ENCODE measurements at places on chromosomes 2 and 18.

DNA sequence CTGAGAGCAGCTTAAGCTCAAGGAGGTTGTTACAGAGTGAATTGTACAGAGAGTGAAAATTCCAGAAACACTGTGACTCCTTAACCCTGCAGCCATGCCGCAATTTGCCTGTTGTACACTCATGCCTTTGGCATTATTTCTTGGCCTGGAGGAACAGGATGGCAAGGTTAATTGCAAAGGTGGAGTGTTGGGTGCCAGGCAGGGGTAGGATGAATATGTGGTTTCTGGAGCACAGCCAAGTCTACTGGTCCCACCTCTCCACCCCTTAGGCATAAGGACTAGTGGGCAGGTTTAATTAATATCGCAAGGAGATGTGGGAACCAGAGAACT is 250.2 kb downstream of the LRRTM1 start:
- no peaks in the 10 kb centered on the region for H3K27me3 ChIP-seq
- no peaks in the 10 kb centered on the region for H3K4me1 ChIP-seq
- no peak overlapping the region for H3K27ac ChIP-seq
- H3K36me3 ChIP-seq: no peaks in the 10 kb centered on the region
- H3K4me3 ChIP-seq: no peak overlapping the region
- no peak for DNase-seq

DNA sequence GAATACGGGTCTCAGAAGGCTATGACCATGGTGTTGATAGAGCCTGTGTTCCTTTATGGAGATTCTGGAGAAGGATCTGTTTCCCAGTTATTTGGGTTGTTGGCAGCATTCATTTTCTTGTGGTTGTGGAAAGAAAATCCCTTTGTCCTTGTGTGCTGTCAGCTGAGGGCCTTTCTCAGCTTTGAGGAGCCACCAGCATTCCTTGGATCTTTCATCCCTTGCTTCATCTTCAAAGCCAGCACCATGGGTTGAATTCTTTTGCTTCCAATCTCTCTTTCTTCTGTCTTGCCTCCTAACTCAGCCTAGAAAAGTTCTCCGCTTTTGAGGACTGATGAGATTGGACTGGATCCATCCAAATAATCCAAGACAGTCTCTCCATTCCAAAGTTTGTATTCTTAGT is 103.2 kb upstream of the MMADHC start:
- no peak for DNase-seq
- no peaks in the 10 kb centered on the region for H3K4me1 ChIP-seq
- no peaks in the 10 kb centered on the region for H3K36me3 ChIP-seq
- H3K27me3 ChIP-seq: no peaks in the 10 kb centered on the region
- H3K4me3 ChIP-seq: no peak overlapping the region

DNA sequence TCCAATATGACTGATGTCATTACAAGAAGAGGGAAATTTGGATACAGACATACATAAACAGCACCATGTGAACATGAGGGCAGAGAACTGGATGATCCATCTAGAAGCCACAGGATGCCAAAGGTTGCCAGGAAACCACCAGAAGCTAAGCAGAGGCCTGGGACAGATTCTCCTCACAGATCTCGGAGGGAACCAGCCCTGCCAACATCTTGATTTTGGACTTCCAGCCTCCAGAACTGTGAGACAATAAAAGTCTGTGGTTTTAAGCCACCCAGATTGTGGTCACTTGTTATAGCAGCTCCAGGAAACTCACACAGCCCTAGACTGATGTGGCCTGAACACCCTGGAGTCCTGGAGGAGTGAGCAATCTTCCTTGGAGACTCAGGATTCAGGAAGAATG is 351.6 kb downstream of the EIPR1 start:
- peaks cover 5% of the 10 kb centered on the region for H3K27me3 ChIP-seq
- no peak overlapping the region for H3K27ac ChIP-seq
- H3K4me3 ChIP-seq: no peak overlapping the region
- no peak for DNase-seq

- H3K36me3 ChIP-seq: no peaks in the 10 kb centered on the region
- H3K27ac ChIP-seq: no peak overlapping the region
- DNase-seq: no peak
Measured at GRCh38 chr18:36492604-36493329, 195.3 kb downstream of the FHOD3 start.

GRCh38 chr2:29878898-29879297 is 42.5 kb downstream of the ALK start:
- no peaks in the 10 kb centered on the region for H3K36me3 ChIP-seq
- H3K27me3 ChIP-seq: peaks cover 16% of the 10 kb centered on the region
- no peak for DNase-seq
- no peak overlapping the region for H3K4me3 ChIP-seq
- H3K27ac ChIP-seq: no peak overlapping the region

- DNase-seq: no peak
- H3K27ac ChIP-seq: no peak overlapping the region
- no peaks in the 10 kb centered on the region for H3K4me1 ChIP-seq
Measured at GRCh38 chr18:34828093-34828492, 118.0 kb downstream of the DTNA start.

DNA sequence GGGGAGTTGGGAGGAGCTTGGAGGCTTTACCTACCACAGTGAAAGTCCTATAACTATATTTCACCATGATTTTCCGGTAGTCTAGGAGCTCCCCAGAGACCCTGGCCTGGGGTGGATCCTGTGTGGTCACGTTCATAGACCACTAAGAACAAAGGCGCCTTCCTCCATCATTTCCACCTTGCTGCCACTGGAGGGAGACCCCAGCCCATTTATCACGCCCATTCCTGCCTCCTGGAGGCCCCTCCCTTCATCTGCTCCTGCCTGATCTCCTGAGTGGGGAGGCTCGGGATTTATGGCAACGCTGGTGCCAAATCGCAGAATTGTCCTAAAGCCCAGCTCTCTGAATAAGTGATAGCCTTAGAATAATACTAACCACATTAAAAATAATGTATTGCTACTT is 507.6 kb upstream of the SPHKAP start:
- no peak overlapping the region for H3K4me3 ChIP-seq
- H3K27ac ChIP-seq: no peak overlapping the region
- no peak for DNase-seq
- H3K36me3 ChIP-seq: no peaks in the 10 kb centered on the region

DNA sequence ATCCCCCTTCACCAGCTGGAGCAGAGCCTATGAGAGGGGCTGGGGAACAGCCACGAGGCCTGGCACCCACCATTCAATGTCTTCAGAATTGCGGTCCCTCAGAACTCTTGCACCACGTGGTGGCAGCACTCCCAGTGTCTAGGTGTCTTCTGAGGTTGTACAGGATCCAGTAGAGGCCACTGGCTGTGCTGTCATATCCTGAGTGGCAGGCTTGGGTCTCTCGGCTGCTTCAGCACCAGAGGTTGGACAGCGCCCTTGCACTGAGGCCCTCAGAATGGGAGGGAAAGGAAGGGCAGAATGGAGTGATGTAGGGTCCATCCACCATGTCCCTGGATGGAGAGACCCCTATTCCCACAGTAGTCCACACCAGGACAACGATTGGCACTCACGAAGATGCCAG is 112.0 kb upstream of the TEKT4 start:
- H3K4me1 ChIP-seq: no peaks in the 10 kb centered on the region
- no peak overlapping the region for H3K27ac ChIP-seq
- H3K27me3 ChIP-seq: peaks cover 2% of the 10 kb centered on the region
- no peaks in the 10 kb centered on the region for H3K36me3 ChIP-seq
- no peak overlapping the region for H3K4me3 ChIP-seq
- no peak for DNase-seq

DNA sequence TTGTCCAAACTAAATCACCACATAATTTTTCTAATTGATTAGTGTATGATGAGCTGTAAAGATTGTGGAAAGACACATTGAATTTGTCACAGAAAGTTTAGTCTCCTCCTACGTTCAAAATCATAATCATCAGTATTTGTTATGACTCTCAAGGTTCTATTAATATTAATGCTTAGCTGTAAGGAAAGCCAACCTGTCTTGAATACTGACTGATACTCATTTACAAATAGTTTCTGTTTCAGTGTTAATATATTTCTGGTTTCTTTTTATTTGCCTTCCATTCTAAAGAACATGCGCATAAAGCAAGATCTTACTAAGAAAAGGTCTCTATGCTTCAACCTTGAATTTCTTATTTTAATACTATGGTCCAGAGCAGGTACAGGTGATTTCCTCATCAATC is 55.1 kb downstream of the CPS1 start:
- no peaks in the 10 kb centered on the region for H3K4me1 ChIP-seq
- no peak overlapping the region for H3K4me3 ChIP-seq
- H3K27ac ChIP-seq: no peak overlapping the region
- no peak for DNase-seq
- H3K27me3 ChIP-seq: peaks cover 3% of the 10 kb centered on the region

DNA sequence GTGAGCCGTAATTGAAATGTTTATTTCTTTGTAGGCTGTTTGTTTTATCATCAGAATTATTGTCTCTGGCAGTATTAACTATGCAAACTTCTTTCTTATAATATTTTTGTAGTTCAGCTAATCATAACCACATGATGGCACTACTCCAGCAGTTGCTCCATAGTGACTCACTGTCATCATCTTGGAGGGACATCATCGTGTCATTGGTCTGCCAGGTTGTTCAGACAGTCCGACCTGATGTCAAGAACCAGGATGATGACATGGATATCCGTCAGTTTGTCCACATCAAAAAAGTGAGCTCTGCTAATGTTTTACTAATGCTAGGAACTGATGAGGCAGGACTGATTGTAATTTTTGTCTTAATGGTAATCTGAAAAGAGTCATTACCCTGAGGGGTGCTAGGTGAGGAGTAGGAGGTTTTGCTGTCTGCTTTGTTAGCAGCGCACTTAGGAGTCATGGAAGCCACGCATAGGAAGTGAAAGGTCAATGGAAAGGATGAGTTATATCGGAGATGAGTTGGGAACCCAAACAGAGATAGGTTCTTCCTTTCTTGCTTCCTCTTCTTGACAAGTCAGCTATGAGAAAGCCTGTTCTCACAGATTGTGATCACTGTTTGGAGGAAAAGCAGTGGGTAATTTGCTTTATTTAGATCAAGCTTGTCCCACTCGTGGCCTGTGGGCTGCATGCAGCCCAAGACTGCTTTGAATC is 49.2 kb downstream of the PIKFYVE start:
- H3K4me3 ChIP-seq: peak overlapping the region; percentile 89
- H3K36me3 ChIP-seq: peaks cover 59% of the 10 kb centered on the region
- H3K27ac ChIP-seq: peak overlapping the region; percentile 93
- no peaks in the 10 kb centered on the region for H3K27me3 ChIP-seq
- H3K4me1 ChIP-seq: peaks cover 77% of the 10 kb centered on the region

DNA sequence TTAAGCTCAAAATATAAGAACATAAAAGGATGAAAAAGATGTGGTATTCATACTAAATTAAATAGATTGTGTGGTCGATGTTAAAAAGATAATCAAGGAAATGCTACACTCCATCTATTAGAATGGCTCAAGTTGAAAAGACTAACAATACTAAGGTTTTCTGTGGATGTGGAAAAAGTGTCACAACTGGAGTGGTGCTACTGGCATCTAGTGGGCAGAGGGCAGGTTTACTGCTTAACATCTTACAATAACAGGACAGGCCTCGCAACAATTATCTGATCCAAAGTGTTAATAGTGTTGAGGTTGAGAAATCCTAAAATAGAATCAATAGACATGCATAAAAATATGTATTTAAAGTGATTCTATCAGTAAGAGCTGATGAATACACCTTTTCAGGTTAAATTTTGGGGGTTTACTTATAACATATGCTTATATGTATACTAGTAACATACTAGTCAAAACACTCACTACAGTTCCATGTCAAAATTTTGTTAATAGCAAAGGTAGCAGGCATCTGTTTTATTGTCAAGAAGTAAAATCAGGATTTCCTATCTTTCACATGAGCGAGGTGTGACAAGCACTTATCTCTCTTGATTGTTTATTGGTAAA is 91.5 kb upstream of the TMEFF2 start:
- H3K27me3 ChIP-seq: no peaks in the 10 kb centered on the region
- no peak overlapping the region for H3K4me3 ChIP-seq
- no peak overlapping the region for H3K27ac ChIP-seq
- no peaks in the 10 kb centered on the region for H3K4me1 ChIP-seq
- no peak for DNase-seq

DNA sequence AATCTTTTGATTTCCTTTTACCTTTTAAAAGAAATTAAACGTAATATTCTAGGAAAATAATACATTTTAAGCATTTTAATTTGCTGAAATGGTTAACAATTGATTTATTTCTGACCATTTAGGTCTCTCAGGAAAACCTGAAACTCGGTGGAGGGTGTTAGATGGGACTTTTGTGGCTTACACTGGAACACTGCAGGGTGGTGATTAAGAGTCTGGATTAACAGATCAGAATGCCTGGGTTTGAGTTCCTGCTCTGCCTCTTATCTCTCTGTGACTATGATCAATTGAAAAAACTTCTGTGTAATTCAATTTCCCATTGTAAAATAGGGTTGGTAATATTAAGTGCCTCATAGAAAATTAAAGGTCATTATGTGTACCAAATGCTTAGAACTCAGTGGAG is 168.7 kb downstream of the UBE2E3 start:
- H3K36me3 ChIP-seq: no peaks in the 10 kb centered on the region
- DNase-seq: no peak
- H3K27me3 ChIP-seq: no peaks in the 10 kb centered on the region
- peaks cover 5% of the 10 kb centered on the region for H3K4me1 ChIP-seq
- H3K4me3 ChIP-seq: no peak overlapping the region

GRCh38 chr2:177670791-177671535 is 278.4 kb downstream of the AGPS start:
- DNase-seq: no peak
- no peak overlapping the region for H3K4me3 ChIP-seq
- peaks cover 3% of the 10 kb centered on the region for H3K27me3 ChIP-seq
- peak overlapping the region; percentile 67 for H3K27ac ChIP-seq
- H3K36me3 ChIP-seq: no peaks in the 10 kb centered on the region
- H3K4me1 ChIP-seq: peaks cover 8% of the 10 kb centered on the region

- no peaks in the 10 kb centered on the region for H3K27me3 ChIP-seq
- no peak overlapping the region for H3K4me3 ChIP-seq
- no peaks in the 10 kb centered on the region for H3K36me3 ChIP-seq
- DNase-seq: no peak
Measured at GRCh38 chr2:133733901-133734255, 165.6 kb upstream of the NCKAP5 start.

DNA sequence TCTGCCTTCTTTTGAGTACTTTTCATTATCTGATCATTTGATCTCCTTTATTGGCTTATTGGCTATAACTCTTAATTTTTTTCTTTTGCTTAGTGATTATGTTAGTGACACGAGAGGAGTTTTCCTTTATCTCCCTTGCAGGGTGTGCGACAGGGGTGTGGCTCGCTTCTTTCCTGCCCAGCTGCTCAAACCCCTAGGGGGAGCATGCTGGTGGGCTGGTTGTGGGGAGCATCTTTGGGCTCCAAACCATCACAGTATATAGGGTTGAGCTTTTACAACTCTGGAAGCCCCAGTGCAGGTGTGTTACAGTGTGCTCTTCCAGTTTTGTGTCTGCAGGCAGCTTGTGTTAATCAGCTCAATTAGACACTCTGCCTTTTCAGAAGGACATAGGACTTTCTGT is 357.0 kb upstream of the TMEFF2 start:
- no peaks in the 10 kb centered on the region for H3K36me3 ChIP-seq
- no peak overlapping the region for H3K27ac ChIP-seq
- H3K4me3 ChIP-seq: no peak overlapping the region
- no peak for DNase-seq

DNA sequence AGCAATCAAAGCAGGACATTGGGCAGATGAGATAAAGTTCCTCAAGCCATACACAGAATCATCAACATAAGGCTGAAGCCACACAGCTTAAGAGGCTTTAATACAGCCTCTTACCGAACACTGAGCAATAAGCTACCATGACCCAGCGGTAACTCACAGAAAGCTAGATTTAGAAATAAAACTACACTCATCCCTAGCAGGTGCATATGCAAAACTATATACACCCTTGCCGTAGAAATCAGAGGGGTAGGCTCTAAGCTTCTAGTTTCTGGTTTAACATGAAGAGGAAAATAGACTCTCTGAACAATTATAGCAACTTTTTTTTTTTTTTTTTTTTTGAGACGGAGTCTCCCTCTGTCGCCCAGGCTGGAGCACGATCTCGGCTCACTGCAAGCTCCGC is 428.8 kb upstream of the FIGN start:
- H3K36me3 ChIP-seq: no peaks in the 10 kb centered on the region
- no peaks in the 10 kb centered on the region for H3K4me1 ChIP-seq
- no peak overlapping the region for H3K4me3 ChIP-seq
- no peak for DNase-seq

Data from activated B cell treated with CpG ODN at 0.5 μM for 24 hours (primary cell).